ENCODE measurements at places on chromosomes 6 and 20.

DNA sequence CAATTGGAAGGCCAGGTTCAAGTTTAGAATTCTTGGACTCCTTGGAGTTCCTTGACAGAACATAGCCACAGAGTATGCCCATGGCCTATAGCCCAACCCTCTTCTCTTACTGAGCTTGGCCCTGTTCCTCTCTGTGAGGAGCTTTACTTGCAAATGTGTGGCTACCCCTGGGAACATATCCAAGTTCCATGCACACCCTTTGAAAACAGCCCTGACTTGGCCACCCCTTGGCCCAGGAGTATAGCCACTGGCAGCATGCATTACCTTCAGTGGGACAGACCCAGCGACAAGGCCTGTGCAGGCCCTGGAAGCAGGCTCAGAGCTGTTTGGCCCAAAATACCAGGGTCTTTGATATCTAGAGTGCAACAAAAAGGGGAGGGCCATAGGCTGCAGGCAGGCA lies 19.5 kb upstream of the MAS1 start:
- no peak for DNase-seq

DNA sequence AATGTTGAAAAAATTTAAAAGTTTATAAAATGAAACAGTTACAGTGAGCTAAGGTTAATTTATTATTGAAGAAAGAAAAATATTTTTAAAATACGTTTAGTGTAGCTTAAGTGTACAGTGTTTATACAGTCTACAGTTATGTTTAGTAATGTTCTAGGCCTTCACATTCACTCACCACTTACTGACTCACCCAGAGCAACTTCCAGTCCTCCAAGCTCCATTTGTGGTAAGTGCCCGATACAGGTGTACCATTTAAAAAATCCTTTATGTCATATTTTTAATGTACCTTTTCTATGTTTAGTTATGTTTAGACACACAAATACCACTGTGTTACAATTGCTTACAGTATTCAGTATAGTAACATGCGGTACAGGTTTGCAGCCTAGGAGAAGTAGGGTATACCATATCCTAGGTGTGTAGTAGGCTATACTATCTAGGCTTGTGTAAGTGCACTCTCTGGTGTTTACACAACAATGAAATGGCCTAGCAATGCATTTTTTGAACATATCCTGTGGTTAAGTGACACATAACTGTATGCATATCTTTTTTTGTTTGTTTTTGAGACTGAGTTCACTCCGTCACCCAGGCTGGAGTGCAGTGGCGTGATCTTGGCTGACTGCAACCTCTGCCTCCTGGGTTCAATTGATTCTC lies 26.3 kb downstream of the FLRT3 start:
- DNase-seq: no peak

DNA sequence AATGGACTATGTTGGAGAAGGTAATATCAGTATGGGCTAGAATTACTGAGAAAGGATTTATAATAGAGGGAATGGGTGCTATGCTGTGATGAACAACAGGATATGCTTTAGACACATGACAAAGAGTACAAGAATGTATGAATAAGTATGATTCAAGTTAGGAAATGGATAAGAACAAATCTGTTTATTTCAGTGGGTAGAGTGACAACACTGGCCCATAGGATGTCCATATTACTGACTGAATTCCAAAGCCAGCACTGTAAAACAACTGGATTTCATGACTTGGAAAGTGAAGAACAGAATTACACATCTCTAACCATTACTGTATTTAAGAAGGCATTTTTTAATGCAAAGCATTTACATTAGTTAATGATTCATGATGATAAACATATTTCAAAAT lies 35.9 kb downstream of the EPM2A start:
- no peak for DNase-seq

- DNase-seq: no peak
Measured at GRCh38 chr6:157563611-157564284, 182.8 kb downstream of the ZDHHC14 start.

- no peak for DNase-seq
Measured at GRCh38 chr20:58137651-58138265, 90.7 kb downstream of the ANKRD60 start.

DNA sequence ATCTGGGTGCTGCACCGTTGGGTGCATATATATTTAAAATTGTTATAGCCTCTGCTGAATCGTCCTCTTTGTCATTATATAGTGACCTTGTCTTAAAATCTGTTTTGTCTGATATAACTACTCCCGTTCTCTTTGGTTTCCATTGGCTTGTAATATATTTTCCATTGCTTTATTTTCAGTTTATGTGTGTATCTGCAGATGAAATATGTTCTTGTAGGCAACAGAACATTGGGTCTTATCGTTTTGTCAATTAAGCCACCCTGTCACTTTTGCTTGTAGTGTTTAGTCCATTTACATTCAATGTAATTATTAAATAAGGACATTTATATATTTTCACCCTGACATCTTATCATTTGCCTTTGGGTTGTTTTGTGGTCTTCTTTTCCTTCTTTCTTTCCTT lies 933.9 kb downstream of the EPHA7 start:
- no peak for DNase-seq

GRCh38 chr20:64244870-64245603 lies 10.5 kb upstream of the PCMTD2 start:
- no peak for DNase-seq

DNA sequence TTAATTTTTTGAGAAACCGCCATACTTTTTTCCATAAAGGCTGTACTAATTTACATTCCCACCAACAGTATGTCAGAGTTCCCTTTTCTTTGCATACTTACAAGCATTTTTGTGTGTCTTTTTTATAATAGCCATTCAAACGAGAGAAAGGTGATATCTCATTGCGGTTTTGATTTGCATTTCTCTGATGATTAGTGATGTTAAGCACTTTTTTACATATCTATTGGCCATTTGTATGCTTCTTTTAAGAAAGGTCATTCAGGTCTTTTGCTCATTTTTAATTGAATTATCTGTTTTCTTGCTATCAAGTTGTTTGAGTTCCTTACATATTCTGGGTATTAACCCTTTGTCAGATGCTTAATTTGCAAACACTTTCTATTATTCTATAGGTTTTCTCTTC lies 176.1 kb upstream of the UFL1 start:
- DNase-seq: no peak

- no peak for DNase-seq
Measured at GRCh38 chr20:63551068-63551467, 2.9 kb upstream of the FNDC11 start.

DNA sequence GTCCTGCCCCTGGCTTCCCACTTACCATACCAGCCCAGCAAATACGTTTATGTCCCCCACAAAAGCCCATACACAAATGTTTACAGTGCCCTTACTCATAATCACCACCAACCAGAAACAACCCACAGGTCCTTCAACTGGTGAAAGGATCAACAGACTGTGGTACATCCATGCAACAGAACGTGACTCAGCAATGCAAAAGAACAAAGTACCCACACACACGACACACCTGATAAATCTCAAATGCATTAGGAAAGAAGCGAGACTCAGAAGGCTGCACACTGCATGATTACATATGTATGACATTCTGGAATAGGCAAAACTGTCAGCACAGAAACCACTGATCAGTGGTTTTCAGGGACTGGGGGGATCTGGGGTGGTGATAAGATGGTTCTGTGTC lies 20.5 kb downstream of the NCR2 start:
- DNase-seq: no peak

DNA sequence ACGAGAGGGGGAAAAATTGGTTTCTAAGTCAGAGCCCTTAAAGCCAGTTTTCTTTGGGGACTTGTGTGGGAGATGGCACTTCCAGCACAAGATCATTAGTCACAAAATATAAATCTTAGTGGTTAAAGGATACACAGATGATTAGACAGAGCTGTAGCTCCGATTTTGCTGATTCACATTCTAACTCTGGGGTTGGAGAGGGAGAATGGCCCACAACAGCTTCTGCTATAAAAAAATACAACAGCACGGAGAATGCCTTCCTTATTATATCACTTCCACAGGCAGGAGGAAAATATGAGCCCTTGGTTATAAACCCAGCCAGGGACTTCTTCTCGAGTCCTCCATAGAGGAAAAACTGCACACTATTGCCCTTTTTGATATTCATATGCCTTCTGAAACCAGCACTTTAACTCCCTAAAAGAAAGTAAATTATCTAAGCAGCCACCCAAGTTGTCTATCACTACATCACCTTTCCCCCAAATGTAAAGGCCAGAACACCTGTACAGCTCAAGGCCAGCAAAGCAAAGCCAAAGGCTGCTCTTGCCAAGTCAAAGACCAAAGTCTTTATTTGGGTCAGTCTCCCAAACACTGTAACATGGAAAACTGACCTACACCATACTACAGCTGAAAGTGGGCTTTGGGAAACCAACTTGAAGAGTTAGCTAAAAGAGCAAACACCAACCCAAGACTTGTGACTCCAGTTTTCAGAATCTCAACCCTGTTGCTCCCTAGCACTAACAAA lies 10.4 kb downstream of the MRPL14 start:
- no peak for DNase-seq

GRCh38 chr6:149855040-149855654 lies 9.0 kb downstream of the LRP11 start:
- no peak for DNase-seq

DNA sequence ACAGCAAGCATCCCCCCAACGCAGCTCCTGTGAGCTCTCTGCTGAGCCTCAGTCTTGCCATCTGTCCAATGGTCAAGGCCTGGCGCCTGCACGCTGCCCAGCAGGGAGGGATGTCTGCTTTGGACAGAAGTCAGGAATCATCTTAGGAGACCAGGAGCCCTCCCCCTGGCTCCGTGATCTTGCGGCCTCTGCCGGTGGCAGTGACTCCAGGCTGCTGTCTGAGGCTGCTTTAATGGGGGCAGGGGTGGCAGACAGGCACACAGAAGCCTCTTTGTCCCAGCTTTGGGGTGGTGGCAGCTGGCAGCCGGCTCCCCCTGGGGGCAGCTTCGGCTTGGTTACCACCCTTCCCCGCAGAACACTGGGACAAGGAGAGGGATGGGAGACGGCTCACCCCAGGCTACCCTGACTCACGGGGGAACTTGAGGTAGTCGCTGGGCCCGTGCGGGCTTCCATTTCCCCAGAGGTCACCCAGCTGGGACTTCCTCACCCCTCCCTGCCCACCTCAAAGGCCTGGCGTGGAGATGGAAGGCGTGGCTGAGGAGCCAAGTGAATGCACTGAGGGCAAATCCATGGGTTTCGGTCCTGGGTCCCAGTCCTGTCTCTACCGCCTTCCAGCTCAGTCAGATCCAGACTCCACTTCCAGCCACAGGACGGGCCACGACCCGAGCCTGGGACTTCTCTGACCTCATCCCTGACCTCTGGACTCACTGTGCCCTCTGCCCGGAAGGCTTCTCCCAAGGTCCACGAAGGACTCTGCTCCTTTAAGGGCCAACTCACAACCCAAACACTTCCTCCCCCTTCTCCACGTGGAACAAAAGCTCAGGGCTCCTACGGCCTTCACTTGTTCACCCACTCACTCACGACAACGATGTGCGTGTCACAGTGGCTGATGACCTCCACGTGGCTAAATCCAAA lies 14.8 kb downstream of the PEDS1 start:
- DNase-seq: no peak

DNA sequence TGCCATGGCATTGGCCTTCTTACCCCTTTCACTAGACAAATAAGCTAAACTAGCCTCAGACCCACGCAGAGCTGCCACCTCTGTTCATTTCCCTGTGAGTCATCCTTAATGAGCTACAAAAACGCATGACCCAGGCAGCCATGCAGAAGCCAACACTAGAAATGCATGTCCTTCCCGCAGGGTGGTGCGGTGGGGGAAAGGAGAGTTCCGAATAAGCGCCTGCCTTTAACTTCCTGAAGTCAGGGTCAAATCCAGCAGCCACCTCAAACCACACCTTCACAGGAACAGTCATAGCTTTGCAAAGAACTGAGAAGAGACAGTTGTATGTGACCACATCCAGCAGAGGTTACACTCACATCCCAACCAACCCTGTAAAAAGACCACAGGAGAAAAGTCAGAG lies 40.4 kb downstream of the IRF4 start:
- no peak for DNase-seq

GRCh38 chr6:30157581-30157980 lies 3.4 kb downstream of the TRIM10 start:
- no peak for DNase-seq

- DNase-seq: no peak
Measured at GRCh38 chr20:4375881-4376280, 345.8 kb upstream of the PRND start.

DNA sequence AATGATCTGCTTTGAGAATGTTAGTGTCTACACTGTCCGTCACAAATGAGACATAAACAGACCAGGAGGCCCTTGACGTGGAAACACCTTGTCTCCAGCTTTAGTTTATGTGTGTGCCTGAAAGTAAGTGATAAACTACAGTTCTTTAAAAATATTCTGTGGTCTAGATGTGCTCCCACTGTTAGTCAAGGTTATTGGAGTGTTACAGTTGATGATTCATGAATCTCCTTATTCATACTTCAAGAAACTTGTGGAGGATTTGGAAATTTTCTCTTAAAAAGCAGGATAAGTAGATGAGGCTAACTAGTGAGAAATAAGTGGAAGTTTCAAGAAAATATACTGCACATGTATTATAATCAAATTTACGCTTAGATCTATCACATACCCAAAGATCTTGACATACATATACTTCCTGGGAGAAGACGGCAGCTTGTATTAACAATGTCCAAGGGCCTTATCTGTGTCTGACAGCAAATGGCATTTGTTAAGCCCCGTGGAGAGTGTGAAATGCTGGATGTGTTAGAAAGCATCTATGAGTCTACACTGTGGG lies 90.5 kb upstream of the MBOAT1 start:
- no peak for DNase-seq

- DNase-seq: no peak
Measured at GRCh38 chr6:45998524-45998923, 17.1 kb downstream of the CLIC5 start.

DNA sequence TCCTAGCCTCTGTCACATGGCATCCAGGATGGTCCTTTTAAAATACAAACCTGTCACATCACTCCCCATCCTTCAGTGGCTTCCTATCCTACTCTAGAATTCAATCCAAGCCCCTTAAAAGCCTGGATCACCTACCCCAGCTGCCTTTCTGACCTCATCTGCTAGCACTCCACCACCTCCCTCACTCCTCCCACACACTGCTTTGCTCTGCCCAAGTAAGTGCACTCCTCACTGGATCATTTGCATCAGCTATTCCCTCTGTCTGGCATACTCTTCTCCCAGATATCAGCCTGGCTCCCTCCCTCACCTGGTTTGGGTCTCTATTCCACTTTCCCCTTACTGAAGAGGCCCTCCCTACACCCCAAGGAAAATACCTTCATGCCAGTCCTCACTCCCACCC lies 10.5 kb downstream of the C6orf136 start:
- no peak for DNase-seq

DNA sequence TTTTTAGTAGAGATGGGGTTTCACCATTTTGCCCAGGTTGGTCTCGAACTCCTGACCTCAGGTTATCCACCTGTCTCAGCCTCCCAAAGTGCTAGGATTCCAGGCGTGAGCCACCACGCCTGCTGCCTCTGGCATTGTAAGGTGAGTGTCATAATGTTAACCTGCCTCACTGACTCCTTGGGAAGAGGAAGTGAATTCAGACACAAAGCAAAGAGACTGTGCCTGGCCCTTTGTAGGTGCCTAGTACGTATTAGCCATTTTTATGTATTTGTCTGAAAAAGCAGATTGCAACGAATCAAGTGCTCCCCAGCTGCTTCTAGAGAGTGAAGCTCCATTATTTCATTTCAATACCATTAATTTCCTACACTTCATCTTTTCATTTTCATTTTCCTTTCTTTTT lies 260.5 kb downstream of the SAMD5 start:
- DNase-seq: no peak
